ENCODE measurements at places on chromosomes 12 and 14.

DNA sequence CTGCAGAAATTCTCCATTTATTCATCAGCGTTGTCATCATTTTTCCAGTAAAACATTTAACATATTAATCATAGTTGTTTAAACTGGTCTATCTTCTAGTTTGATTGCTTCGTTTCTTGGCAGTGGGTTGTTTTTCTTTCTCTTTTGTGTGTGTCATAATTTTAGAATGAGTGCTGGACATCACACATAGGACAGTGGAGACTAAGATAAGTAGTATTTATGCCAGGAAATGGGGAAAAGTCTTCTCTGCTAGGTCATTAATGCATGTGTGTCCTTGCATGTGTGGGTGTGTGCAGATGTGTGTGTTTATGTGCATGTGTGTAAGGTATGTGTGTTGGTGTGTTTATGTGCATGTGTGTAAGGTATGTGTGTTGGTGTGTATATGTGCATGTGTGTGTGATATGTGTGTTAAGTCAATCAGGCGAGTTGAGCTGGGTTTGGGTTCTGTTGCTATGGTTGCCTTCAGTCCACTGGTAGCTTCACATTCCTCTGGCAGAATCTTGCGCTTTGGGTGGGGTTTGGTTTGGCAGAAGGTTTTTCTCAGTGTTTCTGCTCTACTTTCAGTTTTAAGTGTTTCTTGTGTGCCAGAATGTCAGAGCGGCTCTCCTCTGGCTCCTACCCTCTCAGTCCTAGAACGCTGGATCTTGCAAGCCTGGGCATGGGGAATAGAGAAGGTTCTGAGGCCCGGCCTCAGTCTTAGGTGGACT lies 7.8 kb upstream of the ADGRD1 start:
- no peak for DNase-seq

DNA sequence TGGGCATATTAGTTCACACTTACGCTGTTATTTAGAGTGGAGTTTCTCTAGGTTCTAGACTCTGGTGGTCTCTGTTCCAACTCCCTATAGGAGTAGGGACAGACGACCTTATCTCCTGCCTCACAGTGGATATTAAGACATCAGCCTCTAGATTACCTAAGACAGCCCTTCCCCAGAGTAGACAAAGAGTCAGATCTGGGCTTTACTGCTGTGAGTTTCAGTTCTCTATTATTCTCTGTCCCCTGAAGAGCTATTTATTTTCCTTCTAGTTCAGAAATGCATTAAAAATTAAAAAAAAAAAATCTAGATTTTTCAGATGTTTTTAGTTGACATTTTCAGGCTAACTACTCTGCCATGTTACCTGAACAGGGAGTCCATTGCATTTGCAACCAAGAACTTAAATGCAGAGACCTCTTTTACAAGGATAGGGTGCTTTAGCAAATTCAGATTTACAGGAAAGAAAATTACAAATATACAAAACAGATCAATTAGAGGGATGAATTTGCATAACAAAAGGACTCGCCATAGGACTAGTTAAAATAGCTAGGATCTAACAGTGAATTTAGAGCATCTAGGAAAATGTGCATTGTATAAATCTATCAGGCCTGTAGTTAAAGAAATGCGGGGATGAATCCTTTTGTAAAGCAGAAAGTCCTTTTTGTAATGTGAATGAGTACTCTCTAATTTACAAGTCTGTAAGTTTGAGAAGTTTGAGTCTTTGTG lies 381.4 kb downstream of the APAF1 start:
- DNase-seq, result no peak

DNA sequence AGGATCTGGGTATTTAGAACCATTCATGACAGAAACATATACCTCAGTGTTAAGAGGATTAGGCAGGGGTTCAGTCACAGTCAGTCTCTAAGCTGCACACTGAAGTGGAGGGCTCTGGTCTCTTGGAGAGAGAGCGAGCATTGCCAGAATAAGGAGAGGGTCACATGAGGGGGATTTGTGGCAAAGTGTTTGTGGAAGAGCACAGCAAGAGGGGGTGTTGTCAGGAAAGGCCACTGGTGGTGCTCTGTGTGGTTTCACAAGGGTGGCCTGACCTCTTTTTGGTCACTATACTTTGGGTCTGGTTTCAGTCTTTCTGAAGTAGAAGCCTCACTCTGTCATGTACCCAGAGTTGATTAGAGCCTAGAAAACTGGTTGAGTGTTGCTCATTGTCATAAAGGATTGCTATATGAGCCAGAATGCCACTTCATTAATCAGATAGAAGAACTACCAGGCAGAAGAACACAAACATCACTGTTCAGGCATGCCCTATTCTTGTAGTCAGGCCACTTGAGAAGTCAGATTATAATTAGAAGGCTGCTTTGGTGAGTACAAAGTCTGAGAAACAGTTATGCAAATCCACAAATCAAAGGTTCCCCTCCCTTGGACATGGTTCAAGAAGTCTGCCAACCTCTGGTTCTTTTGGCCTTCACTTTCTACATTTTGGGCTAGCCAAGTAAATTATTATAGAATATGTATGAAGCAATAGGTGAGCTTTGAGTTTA lies 8.4 kb downstream of the TMEM19 start:
- no peak for DNase-seq

- DNase-seq, result no peak
These were observed 66.3 kb downstream of the TRHDE start for GRCh38 chr12:72338437-72338836.

GRCh38 chr12:97417568-97418218 lies 44.9 kb upstream of the RMST start:
- DNase-seq, result no peak

GRCh38 chr14:85413836-85414526 lies 116.0 kb upstream of the FLRT2 start:
- no peak for DNase-seq

DNA sequence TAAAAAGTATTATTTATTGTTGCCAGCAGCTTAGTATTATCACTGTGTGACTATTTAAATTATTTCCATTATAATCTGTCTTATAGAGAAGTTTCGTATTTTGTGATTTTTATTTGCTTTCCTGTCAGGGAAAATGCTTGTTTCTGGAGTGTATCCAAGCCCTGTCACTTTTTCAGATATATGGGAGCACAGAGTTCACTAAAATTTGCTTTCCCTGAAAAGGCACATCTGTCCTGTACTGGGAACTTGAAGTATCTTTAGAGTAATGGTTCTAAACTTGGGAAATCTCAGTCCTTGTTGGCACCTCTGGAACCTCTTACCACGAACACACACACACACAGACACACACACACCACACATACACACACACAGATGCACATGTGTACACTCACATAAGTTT lies 39.3 kb upstream of the SSTR1 start:
- no peak for DNase-seq

DNA sequence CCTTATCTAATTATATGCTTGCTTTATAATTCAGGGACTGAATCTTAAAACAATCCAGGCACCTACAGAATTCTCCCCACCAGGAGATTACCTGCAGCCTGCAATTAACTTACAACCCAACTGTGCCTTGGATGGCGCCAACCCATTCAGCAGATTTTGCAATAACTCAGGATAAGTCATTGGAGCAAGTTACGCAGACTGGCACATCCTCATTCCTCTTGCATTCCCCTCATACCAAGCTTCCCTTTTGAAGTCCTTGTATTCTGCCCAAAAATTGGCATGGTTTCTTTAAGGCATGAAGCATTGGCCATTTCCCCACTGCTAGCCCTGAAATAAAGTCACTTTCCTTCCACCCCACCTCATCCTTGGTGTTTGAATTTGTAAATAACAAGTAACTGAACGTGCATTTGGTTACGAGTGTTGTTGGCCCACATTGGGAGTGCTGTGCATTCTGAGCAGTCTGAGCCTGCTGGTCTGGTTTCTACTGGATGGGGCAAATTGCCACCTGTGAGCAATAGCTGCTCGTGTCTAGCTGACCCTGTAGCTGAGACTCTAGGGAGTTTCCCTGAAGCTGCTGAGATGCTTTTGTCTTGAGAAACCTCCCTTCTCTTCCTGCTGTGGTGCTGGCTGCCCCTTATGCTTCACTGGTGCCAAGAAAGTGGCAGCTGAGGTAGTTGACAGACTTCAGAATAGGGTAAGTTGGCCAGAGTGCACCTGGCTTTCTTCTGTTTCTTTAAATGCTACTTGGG lies 99.2 kb upstream of the SCAF11 start:
- DNase-seq, result no peak
